H7 (cell line): ENCODE measurements at places on chromosomes 4 and X.

GRCh38 chr4:86398187-86398586 lies 38.3 kb upstream of the MAPK10 start:
- no peak for DNase-seq

DNA sequence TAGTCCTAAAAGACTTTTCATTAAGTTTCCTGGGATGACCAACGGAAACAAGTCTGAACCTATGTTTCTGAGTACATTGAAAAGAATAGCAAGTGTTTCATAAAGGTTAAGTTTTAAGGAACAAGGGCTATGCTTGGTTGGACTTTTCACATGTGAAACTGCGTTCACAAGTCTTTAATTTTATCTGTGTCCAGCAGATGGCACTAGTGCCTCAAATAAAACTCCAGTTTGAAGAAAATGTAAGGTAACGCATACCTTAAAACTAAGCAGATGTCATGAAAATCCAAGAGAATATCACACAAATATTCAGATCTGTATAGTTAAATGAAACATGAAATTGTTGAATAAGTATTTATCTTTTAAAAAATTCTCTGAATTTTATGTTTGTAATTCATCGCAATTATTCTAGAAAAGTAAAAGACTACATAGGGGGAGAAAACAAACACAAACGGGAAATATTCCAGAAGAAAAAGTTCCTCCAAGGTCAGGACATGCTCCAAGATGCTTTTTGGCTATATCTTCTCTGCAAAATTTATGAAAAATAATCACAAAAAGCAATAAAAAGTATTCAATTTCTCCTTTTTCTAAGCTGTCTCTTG lies 89.6 kb upstream of the MAD2L1 start:
- DNase-seq = no peak

- DNase-seq = no peak
Observed at GRCh38 chr4:27966664-27967063, 1106.0 kb downstream of the STIM2 start.

DNA sequence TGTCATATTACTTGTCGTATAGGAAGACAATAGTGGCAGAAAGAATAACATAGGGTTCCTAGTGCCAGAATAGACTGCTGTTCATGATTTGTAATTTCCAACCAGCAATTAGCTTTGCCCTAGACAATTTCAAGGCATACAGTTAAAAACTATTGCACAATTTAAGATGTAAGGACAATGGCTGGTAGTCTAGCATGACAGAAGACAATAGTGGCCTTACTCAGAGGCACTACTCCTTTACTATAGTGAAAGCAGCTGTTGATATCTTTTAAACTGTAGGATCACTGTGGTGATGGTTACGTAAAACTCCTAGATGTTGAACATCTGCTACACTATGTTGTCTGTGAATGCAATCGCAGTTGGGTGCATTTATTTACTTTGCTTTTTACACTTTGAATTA lies 234.5 kb downstream of the RBMX2 start:
- no peak for DNase-seq

- DNase-seq = peak; percentile 53
Observed at GRCh38 chrX:72021975-72022374, 109.7 kb downstream of the RTL5 start.

GRCh38 chrX:49186125-49187027 lies at the start of gene PRICKLE3:
Gene PRICKLE3 (minus strand): TSS chrX:49186373. CDS start chrX:49186297, 76 bp downstream.
- peak; percentile 86 for DNase-seq

GRCh38 chr4:168800926-168801325 lies 209.1 kb downstream of the CBR4 start:
- DNase-seq = no peak

GRCh38 chrX:74925225-74926088 lies at the start of gene NEXMIF:
Gene NEXMIF (minus strand): TSS chrX:74925452.
- DNase-seq = peak; percentile 38
